Effector CD4-positive, alpha-beta T cell (primary cell): ENCODE measurements at places on chromosomes 16 and 17.
A peak's percentile ranks its signal among the peaks of the same experiment; 100 is the strongest.

DNA sequence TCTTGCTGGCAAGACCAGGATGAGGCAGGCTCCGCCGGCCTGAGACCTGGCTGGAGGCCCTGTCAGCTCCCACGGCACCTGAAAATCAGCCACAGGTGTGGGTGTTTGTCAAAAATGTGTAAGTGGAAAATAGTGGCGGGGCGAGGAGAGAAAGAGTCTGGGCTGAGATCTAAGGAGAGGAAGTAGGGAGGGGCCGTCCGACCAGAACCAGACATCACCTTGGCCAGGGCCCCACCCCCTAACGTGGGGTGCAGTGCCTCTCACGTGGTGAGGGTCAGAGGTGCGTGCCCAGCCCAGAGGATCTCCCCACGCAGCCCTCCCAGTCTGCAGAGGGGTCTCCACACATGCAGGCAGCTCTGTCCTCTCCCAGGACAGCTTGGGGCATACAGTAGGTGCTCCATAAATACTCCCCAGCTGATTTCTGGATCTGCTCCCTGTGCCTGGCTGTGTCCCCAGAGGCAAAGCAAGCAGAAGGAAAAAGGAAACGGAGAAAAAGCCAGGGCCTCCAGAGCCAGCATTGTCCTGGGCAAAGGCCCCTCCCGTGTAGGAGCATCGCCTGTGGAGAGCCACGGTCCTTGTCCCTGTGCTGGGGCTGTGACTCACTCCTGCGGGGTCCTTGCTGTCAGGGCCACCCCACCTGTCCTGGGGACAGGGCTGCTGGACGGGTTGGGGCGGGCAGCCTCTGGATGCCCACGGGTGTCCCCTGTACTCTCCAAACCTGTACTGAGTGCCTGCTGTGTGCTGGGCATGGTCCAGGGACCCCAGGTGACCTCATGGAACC, 16.7 kb downstream of the ZFPM1 start:
- peak; percentile 50 for DNase-seq

GRCh38 chr17:76530095-76530723, 7.3 kb downstream of the CYGB start:
- no peak for DNase-seq

DNA sequence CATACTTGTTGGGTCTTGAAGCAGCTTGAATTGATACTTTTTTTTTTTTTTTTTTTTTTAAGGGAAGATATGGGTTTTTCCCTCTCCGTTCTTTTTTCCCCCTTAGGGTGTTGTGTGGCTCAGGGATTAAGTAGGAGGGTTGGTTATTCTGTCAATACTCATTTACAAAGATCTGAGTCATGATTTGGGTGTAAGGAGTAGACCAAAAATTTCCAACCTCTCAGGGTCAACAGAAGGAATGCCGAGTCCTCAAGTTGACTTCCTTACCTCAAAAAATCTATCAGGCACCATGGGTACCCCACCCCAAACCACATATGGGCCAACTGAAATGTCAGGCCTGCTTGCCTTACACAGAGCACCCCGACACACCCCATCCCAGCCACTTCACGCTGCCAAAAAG, 230.5 kb downstream of the CCDC182 start:
- no peak for DNase-seq

DNA sequence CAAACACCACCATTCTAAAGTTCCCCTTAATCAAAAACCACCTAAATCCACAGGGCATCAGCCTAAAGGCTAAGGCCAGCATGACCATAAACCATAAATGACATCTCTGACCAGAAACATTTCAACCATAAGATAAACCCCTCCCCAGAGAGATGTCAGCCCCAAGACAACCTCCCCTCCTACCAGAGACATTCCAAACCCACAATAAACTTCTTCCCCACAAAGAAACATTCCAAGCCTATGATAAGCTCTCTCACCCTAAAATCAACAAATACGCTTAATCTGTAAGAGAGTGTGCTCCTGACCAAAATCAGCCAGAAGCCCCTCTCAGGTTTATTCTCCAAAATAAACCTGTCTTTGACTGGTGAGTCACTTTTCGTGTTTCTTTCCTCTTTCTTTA, 54.8 kb downstream of the SLFN5 start:
- DNase-seq, result no peak

DNA sequence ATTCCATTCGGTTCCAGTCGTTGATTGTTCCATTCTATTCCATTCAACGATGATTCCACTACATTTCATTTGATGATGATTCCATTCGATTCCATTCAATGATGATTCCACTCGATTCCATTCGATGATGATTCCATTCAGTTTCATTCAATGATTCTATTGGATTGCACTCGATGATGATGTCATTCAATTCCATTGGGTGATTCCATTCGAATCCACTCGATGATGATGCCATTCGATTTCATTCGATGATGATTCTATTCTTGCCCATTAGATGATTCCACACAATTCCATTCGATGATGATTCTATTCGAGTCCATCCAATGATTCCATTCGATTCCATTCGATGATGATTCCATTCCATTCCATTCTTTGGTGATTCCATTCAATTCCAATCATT, 1283.7 kb downstream of the TP53TG3F start:
- DNase-seq, result no peak
